Activated CD8-positive, alpha-beta memory T cell treated with anti-CD3 and anti-CD28 coated beads for 1 hour (primary cell): ENCODE measurements at places on chromosomes 1 and 21.

DNA sequence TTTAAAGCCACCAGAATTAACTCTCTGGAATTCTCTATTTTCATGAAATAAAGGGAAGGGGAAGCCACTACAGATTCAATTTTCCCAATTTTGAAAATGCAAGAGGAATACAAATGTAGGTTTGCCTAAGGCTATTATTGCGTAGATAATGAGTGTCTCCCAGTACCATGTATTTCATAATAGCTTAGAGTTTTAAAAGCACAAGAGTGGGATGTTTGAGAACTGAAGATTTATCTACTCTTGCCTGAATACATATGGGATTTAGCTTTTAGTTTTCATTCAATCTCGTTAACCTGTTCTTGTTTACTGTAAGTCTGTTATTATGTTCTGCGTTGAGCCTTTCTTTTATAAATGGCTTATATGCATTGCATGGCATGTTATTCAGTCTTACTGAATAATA is 795.1 kb downstream of the BRINP3 start:
- no peak for DNase-seq

- DNase-seq = no peak
Measured at GRCh38 chr1:228833911-228834688, 98.8 kb downstream of the RHOU start.

DNA sequence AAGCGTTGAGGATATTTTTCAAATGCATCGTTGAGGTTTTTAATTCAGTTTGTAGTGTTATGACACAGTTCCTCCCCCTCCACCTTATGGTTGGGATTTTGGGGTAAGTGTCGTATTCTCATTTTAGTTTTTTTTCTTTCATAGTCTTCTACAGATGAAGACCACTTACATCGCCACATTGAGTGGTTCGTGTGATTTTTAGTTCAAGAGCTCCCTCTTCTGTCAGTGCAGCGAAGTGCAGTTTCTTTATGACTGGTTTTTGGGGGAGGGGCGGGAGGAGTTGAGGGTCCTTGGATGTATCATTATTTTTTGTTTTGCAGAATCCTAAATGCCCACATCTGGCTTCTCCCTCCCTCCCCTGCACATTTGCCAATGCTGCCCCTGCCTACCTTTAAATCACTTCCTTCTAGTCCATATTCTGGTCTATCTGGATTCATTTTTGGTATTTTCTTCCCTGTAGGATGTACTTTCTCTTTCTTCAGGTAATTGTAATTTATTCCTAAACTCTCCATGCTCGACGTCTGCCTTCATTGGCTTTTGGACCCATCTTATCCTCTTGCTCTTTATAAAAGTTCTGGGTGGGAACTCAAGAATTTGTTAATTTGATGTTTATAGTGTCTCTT is 433.1 kb downstream of the CAMTA1 start:
- DNase-seq = no peak

DNA sequence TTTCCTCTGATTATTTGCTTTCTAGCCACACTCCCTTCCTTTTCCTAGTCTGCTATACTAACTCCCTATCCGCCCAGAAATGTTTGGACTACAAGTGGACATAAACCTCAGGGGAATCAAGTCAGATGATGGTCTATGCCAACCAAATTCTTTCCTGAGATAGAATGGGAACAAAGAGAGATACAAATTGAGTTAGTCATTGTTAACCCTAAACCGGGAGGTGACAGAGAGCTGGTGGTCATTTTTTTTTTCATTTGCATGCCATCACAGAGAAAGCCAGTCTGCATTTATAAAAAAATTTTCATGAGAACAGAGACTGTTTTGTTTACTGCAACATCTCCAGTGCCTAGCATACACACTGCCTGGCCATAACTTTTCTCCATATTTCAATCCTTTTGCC is 35.0 kb downstream of the MYSM1 start:
- no peak for DNase-seq

GRCh38 chr1:84719543-84720217 is 29.4 kb upstream of the SSX2IP start:
- DNase-seq = no peak

- DNase-seq = no peak
Measured at GRCh38 chr1:190320952-190321351, 156.7 kb downstream of the BRINP3 start.

- no peak for DNase-seq
Measured at GRCh38 chr1:71621785-71622184, 541.0 kb upstream of the ZRANB2 start.

GRCh38 chr1:7655354-7655753 is 115.7 kb upstream of the VAMP3 start:
- DNase-seq = no peak

- DNase-seq = no peak
Measured at GRCh38 chr1:53108646-53109580, 33.5 kb downstream of the SLC1A7 start.

GRCh38 chr1:95084317-95085176 is 11.8 kb upstream of the ALG14 start:
- no peak for DNase-seq

GRCh38 chr1:8395433-8395866 is 77.5 kb downstream of the SLC45A1 start:
- no peak for DNase-seq

DNA sequence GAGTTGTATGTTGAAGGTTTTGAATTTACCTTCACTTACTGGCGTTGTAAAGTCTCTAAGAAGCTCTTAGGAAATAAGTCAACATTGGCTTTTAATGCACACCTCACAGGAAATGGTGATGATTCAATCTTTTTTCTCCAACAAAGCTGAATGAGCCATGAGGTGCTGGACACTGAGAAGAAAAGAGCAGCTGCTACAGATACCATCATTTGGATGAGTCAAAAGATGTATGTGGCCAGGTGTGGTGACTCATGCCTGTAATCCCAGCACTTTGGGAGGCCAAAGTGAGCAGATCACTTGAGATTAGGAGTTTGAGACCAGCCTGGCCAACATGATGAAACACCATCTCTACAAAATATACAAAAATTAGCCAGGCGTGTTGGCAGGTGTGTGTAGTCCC is 3.3 kb upstream of the IL23R start:
- DNase-seq = no peak

GRCh38 chr1:143652744-143653428 is 318.9 kb downstream of the FAM72C start:
- DNase-seq = no peak

DNA sequence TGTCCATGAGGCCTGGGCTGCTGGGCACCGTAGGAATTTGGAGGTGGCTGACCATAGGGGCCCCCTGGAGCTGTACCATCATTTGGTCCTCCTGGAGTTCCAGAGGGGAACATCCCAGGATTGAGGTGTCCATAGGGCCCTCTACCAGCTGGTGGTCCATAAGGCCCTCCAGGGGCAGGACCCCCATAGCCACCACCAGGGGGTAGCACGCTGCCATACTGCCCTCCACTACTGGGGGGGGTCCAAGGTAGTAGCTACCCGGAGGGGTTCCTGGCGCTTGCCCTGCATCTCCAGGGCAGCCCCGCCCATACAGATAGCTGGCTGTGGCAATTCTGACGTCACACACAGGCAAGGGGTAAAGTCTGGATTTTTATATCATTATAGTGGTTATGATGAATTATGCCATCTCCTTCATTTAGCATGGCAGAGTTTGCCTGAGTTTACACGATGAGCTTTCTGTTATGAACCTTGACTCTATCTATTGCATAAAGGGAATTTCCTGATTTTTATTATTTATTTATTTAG is 13.2 kb downstream of the MDM4 start:
- DNase-seq = no peak

DNA sequence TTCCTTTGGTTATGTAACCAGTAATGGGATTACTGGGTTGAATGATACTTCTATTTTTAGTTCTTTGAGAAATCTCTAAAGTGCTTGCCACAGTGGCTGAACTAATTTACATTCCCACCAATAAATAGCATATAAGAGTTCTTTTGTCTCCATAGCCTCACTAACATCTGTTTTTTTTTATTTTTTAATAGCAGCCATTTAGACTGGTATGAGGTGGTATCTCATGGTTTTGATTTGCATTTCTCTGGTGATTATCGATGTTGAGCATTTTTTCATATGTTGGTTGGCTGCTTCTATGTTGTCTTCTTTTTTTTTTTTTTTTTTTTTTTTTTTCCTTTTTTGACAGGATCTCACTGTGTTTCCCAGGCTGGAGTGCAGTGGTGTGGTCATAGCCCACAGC is 132.6 kb upstream of the L1TD1 start:
- no peak for DNase-seq

GRCh38 chr1:73862355-73862754 is 335.6 kb downstream of the LRRIQ3 start:
- DNase-seq = no peak

DNA sequence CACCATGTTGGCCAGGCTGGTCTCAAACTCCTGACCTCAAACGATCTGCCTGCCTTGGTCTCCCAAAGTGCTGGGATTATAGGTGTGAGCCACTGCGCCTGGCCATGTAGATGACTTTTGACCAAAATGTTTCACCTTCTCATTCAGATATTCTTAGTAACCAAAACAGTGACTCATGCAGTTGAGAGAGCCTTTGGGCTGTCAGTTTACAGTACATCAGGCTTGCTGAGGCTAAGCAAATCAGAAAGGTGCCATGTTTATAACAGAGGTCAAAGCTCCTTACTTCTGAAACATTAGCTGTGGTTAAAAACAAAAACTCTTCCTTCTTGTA is 21.0 kb downstream of the CNIH4 start:
- DNase-seq = no peak

- DNase-seq = no peak
Measured at GRCh38 chr21:39971956-39972355, 104.7 kb downstream of the PCP4 start.

- DNase-seq = no peak
Measured at GRCh38 chr1:111690306-111690617, 48.9 kb downstream of the INKA2 start.

- no peak for DNase-seq
Measured at GRCh38 chr1:15275921-15276683, 29.1 kb downstream of the FHAD1 start.

DNA sequence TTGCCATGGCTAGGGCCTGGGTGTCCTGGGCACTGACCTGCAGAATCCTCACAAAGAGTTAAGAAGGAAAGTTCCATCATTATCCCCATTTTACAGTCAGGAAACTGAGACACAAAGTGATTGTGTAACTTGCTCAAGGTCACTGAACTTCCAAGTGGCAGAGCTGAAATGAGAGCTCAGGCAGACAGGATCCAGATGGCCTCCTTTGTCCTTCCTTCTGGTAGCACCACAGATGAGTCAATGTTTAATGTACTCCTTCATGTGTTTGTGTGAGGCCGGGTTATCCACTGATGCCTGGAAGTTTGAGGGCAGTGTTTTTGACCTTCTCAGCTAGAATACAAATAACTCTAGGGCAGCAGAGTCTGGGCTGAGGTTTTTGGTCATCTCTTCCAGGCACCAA is 207.0 kb downstream of the TNR start:
- no peak for DNase-seq

DNA sequence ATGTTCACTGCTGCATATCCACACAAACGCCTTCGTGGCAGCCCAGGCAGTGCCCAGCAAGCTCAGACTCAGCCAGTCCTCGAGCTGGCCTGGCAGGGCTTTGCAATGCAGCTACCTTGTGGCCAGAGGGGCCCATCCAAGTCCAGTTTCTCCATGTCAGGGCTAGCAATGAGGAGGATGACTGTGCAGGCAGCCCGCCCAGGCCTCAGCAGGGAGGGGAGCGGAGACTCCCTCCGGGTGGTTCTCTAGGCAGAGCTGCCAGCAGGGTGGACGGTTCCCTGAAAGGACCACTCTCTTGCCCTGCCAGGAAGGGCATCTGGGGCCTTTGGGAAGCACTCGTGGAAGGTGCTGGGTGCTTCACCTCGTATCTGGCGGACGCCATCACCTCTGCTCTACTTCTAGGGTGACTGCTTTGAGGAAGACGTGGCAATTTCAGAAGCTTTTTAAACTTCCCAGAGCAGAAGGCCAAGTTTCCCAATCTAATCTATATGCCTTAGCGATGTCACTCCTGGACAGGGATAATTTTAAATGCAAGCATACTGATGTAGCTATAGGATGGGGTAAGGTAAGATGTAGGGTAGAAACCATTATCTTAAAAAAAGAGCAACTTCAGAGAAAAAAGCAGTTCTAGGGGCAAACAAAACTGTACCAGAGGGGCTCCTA is 56.2 kb downstream of the RUNX1 start:
- DNase-seq = no peak

DNA sequence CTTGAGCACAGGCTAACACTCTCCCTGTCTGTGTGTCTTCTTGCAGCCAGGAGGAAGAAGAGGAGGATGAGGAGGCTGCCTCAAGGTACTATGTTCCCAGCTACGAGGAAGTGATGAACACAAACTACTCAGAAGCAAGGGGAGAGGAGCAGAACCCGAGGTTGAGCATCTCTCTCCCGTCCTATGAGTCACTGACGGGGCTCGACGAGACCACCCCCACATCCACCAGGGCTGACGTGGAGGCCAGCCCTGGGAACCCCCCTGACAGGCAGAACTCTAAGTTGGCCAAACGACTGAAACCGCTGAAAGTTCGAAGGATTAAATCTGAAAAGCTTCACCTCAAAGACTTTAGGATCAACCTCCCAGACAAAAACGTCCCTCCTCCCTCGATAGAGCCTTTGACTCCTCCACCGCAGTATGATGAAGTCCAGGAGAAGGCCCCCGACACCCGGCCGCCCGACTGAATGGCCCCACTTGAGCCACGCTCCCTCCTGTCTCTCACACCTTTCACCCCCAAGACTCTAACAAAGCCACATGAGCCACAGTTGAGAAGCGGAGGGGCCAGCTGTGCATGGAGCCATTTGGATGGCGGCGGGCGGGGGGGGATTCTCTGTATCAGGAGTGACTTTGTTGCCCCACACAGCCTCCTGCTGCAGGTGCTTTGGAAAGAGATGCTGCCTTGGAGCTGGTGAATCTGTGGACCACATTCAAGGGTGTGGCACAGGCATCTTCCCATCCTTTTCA is 27.6 kb upstream of the FHAD1 start:
- no peak for DNase-seq

GRCh38 chr1:173507205-173507846 is 30.2 kb downstream of the PRDX6 start:
- no peak for DNase-seq

DNA sequence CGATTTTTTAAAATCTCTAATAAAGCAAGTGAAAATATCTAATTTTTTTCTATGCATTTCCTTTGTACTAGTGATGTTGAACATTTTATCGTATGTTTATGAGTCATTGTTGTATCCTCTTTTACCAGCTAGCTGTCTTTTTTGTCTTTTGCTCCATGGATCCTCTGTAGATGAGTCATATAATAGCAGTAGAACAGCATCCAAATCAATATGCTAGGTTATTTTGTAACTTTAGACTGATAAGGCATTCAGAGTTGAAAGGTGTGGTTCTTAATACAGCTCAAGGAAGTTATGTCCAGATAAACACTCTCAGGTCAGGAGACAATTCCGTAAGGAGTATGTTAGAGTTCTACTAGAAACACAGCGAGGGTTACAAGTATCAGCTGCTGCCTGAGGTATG is 31.9 kb downstream of the MAP10 start:
- no peak for DNase-seq

GRCh38 chr21:25961042-25961441 is 209.5 kb downstream of the APP start:
- DNase-seq = no peak

GRCh38 chr1:218571491-218571890 is 226.4 kb downstream of the TGFB2 start:
- DNase-seq = no peak
